ENCODE measurements at places on chromosomes 5 and 9.

DNA sequence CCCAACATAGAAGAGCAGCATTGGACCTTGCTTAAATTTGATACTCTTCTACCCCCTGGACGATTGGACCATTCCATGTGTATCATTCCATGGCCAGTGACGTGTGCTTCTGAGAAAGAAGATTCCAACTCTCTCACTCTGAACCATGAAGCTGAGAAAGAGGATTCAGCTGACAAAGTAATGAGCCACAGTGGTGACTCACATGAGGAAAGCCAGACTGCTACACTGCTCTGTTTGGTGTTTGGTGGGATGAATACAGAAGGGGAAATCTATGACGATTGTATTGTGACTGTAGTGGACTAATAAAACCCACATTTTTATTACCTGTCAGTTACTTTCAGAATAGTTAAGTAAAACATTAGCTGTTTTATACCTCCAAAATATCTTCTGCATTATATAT lies 7.5 kb downstream of the HSPA5 start:
- peak; percentile 31 for DNase-seq

DNA sequence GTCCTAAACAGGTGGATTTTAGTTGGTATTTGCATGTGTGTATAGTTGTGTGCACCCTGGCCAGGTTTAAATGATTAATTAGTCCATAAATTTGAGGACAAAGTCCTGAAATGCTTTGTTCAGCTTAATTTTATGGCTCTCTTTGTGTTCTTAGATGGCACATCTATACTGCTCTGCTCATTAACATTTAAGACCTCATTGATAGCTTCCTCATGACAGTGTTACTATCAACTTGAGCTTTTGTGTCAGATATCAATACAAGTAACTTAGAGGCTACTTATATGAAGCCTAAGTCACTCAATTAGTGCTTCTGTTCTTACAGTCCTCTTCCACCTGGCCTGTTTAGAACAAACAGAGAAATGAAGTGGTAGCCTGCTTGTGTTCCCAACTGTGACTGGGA lies 240.9 kb downstream of the TRPM3 start:
- no peak for DNase-seq

GRCh38 chr9:137689745-137690529 lies 71.1 kb downstream of the EHMT1 start:
- no peak for DNase-seq

- DNase-seq, result no peak
Measured at GRCh38 chr9:98551511-98552286, 157.0 kb downstream of the GABBR2 start.

- no peak for DNase-seq
Measured at GRCh38 chr5:71522151-71522550, 65.0 kb upstream of the MCCC2 start.

DNA sequence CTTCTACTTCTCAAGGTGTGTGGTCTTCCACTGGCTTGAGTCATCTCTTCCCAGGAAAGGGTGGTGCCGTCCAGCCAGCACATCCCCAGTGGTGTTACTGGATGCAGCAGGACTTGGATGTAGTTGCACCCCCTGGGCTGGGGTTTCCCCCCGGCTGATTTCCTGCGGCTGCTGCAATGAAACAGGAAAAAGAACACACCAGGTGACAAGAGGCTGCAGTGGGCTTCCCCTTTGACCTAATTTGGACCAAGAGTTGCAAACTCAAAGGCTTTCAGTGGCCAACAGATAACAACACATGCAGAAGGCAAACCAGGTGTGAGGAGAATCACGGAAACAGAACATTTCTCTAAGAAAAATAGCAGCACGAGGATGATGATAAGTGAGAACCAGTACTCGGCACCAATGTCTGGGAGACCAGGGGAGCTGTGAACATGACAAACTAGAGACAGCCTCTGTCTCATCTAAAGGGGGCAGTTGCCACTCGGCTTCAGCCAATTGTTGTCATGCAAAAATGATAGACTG lies 83.7 kb downstream of the PDE6A start:
- no peak for DNase-seq

GRCh38 chr9:76528642-76529190 lies 69.7 kb downstream of the GCNT1 start:
- no peak for DNase-seq

- DNase-seq, result peak; percentile 52
Measured at GRCh38 chr5:1380011-1380817, 35.3 kb upstream of the CLPTM1L start.

GRCh38 chr5:97618721-97619120 lies 435.7 kb upstream of the RIOK2 start:
- no peak for DNase-seq

DNA sequence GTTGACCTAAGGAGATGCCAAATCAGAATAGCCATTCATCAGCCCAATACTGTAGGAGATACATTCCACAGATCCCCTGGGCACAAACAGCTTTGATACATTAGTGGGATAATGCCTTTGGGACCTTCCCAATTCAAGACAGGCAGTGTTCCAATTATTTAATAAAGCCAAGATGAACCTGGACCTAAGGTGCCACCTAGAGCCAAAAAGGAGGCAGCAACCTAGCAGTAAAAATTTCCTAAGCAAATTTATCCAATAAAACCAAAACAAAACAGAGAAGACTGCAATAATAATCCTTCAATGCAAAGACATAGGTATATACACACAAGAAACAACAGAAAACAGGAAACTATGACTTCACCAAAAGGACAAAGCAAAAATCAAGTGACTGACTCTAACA lies 253.0 kb downstream of the HINT1 start:
- no peak for DNase-seq

- DNase-seq, result no peak
Measured at GRCh38 chr5:179265514-179266290, 79.6 kb downstream of the ADAMTS2 start.

GRCh38 chr5:172305380-172305779 lies 21.8 kb upstream of the UBTD2 start:
- DNase-seq, result no peak

DNA sequence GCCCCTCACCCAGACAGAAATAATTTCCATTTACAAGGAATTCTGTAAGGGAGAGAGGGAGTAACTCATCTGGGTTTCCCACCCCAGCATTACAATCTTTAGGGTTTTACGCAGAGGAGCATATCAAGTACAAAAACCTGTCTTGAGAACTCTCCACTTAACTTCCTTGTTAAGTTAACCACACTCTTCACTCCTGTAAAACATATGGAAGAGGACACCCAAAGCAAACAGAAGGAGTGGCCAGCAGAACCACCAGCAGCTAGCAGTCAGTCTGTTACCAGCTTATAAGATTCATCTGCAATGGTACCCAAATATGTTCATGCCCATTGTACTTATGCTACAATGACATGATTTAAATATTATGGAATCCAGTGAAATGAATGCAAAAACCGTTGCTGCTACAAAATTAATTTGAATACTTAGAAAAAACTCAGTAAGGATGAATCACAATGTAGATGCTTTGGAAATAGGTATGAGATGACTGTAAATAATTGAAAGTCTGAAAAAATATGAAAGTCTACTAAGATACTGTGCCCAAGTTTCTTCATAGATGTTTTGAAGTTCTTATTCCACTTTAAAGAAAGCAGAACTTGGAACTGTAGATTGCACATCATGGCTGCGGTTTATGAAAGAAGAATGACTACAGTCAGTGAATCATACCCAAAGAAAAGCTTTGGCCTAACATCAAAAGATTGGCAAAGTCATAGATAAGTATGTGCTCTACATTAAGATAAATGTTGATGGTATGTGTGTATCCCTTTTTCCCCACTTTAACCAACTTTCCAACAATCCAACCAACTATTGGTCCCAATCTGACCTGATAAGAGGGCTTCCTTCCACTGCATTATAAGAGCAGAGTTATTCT lies 233.6 kb downstream of the ACTL7B start:
- DNase-seq, result no peak

GRCh38 chr5:54570916-54571315 lies 53.4 kb downstream of the SNX18 start:
- DNase-seq, result no peak

GRCh38 chr9:8679371-8679822 lies 879.8 kb upstream of the DMAC1 start:
- DNase-seq, result no peak

- no peak for DNase-seq
Measured at GRCh38 chr5:92850886-92851285, 730.1 kb downstream of the NR2F1-AS1 start.

GRCh38 chr5:21574961-21575360 lies 1278.2 kb downstream of the CDH12 start:
- no peak for DNase-seq

DNA sequence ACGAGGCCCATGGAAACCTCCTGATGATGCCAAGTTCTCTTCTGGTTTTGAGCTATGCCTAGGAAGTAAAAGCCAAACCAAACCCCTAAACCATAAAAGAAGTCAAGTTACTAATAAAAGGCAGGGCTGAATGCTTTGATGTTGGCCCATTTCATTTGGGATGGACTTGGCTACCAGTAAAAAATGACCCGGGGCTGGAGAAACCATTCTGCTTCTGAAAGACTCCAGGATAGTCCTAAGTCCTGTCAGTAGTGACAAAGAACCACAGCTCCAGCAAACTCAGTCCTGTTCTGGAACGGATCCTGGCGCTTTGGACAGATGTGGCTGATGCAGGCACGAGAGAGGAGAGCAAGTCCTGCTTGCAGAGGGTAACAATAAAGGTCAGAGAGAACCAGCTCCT lies 68.6 kb downstream of the SH3PXD2B start:
- no peak for DNase-seq

- no peak for DNase-seq
Measured at GRCh38 chr9:12065050-12065449, 628.1 kb upstream of the TYRP1 start.

- no peak for DNase-seq
Measured at GRCh38 chr5:178438796-178439195, 151.4 kb downstream of the COL23A1 start.

GRCh38 chr5:137916923-137917322 lies 27.7 kb downstream of the PKD2L2 start:
- no peak for DNase-seq

- no peak for DNase-seq
Measured at GRCh38 chr5:2758632-2759031, 7.2 kb upstream of the IRX2 start.

- no peak for DNase-seq
Measured at GRCh38 chr9:99748266-99748665, 73.4 kb upstream of the NR4A3 start.

DNA sequence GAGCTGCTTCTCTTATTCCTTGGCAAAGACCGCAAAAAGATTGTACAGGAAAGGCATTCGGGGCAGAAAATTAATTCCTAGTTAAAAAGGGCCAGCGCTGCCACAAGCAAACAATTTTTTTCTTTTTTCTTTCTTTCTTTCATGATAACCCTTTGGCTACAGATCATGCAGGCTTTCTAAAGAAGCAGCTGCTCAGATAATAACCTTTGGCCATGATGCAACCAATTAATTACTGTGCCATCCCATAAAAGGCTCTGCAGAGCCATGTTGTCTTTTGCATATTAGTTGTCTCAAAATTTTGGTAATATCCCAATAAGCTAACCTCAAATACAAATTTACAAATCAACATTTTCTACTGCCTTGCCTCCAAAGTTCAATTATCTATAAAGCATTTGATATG lies 758.4 kb upstream of the SEMA6A start:
- DNase-seq, result no peak

DNA sequence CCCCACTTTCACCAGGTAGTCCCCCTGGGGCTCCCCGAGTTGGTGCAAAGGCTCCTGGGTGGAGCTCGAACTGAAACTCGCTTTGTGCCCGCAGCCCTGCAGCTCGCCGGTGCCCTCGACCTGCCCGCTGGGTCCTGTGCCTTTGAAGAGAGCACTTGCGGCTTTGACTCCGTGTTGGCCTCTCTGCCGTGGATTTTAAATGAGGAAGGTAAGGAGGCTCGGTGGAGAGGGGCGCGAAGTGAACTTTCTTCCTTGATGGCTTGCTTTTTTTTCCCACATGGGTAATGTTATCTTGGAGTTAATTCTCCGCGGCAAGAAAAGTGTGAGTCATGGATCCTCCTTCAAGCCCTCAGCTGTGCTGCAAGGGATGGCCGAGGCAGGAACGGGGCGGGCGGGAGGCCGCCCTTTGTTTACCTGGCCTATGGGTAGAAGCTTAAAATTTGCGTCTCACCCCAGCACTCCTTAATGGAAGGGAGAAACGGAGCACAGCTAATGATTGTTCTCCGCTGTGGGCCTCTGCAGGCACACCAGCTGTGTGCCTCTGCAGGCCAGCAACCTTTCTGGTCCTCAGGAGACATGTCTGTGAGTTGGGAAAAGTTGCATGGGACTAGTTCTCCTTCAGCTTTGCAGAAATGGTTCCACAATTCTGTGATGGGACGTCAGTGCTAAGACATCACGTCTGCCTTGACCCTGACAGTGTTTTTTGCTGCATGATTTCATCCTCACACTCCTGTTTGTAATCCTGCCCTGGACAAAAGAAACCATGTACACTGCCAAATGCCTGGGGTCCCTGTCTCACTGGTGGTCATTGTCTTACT lies 1.1 kb downstream of the MAMDC2 start:
- DNase-seq, result no peak

DNA sequence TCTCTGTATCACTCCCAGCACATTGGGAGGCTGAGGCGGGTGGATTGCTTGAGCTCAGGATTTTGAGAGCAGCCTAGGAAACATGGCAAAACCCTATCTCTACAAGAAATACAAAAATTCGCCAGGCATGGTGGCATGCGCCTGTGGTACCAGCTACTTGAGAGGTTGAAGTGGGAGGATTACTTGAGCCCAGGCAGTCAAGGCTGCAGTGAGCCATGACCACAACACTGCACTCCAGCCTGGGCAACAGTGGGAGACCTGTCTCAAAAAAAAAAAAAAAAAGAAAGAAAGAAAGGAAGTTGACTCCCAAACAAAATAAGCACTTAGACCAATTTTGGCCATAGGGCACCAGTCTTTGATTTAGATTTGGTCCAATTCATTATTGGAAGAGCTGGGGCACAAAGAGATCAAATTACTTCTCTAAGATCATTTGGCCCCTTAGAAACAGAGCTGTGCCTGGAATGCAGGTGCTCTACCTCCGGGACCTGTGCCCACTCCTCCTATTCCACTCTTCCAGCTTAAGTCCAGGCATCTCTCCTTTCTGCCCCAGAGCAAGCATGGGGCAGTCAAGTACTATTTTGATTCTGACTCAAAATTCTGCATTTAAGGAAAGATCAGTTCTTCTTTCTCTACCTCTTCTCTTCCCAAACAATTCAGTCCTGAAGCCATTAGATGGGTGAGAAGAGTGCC lies 59.0 kb downstream of the ALDH7A1 start:
- DNase-seq, result no peak

- no peak for DNase-seq
Measured at GRCh38 chr9:128051932-128052709, 15.0 kb downstream of the NAIF1 start.

- no peak for DNase-seq
Measured at GRCh38 chr9:79975621-79976256, 404.0 kb downstream of the TLE4 start.

GRCh38 chr9:16294133-16294770 lies 576.2 kb downstream of the BNC2 start:
- no peak for DNase-seq

- no peak for DNase-seq
Measured at GRCh38 chr9:28899267-28899666, 1326.0 kb upstream of the C9orf72 start.

- DNase-seq, result no peak
Measured at GRCh38 chr9:111957856-111958631, 61.4 kb downstream of the UGCG start.
